ENCODE measurements at places on chromosomes 5 and 9. TPM values are rescaled to one million over a fixed set of nuclear protein-coding genes. Genes with fewer than 3 reads are reported as not detected.

GRCh38 chr9:93648181-93648580 lies 71.8 kb downstream of the PHF2 start:
- DNase-seq: no peak
- H3K4me1 ChIP-seq: no peaks in the 10 kb centered on the region
- no peak overlapping the region for H3K4me3 ChIP-seq
- H3K27ac ChIP-seq: no peak overlapping the region
- no peaks in the 10 kb centered on the region for H3K27me3 ChIP-seq

IL9 gene
- not detected for total RNA-seq

DNA sequence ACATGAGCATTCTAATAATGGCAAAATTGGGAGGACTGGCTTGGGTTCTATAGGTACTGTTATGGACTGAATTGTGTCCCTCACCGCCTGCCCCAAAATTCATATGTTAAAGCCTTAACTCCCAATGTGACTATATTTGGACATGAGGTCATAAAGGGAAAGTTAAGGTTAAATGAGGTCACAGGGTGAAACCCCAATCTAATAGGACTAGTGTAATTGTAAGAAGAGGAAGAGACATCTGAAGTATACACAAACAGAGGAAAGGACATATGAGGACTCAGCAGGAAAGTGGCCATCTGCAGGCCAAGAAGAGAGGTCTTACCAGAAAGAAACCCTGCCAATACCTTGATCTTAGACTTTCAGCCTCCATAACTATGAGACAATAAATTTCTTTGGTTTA lies 23.1 kb downstream of the RNF180 start:
- DNase-seq: no peak
- H3K4me1 ChIP-seq: no peaks in the 10 kb centered on the region
- H3K27me3 ChIP-seq: no peaks in the 10 kb centered on the region
- no peak overlapping the region for H3K27ac ChIP-seq
- H3K36me3 ChIP-seq: no peaks in the 10 kb centered on the region

- no peak overlapping the region for H3K4me3 ChIP-seq
- no peaks in the 10 kb centered on the region for H3K36me3 ChIP-seq
- H3K4me1 ChIP-seq: no peaks in the 10 kb centered on the region
- H3K27me3 ChIP-seq: no peaks in the 10 kb centered on the region
- H3K27ac ChIP-seq: no peak overlapping the region
Observed at GRCh38 chr5:120344181-120344580, 119.9 kb upstream of the PRR16 start.

- no peak for DNase-seq
- H3K36me3 ChIP-seq: no peaks in the 10 kb centered on the region
- H3K27me3 ChIP-seq: no peaks in the 10 kb centered on the region
- no peaks in the 10 kb centered on the region for H3K4me1 ChIP-seq
- H3K4me3 ChIP-seq: no peak overlapping the region
- no peak overlapping the region for H3K27ac ChIP-seq
Observed at GRCh38 chr5:89377767-89378455, 494.9 kb upstream of the MEF2C start.

DNA sequence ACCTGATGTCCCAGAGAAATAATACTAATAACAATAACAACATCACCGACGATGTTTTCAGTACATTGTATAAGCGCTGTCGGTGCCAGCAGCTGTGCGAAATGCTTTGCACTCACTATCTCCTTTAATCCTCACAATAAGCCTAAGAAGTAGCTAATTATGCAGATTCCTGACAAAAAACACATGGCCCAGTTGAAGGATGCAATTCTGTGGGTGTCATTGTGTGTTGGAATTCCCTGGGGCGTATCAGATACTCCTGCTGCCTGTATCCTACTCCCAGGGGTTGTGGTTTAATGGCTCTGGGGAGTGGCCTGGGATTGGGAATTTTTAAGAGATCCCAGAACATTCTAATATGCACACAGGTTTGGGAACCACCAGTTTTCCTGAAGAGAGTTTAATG lies 154.0 kb downstream of the RGS3 start:
- no peak overlapping the region for H3K4me3 ChIP-seq
- no peaks in the 10 kb centered on the region for H3K27me3 ChIP-seq
- no peak for DNase-seq

Measured in spleen (tissue), 13 donors.